Neural progenitor cell (in vitro differentiated cells): ENCODE measurements at places on chromosomes 3 and 15. TPM values are rescaled to one million over a fixed set of nuclear protein-coding genes. Genes with fewer than 3 reads are reported as not detected.
A peak's percentile ranks its signal among the peaks of the same experiment; 100 is the strongest.

The CPNE9 gene
- 0.43 TPM in 1 of 2 replicates, not detected in the other for total RNA-seq

The MUC20 gene
- 0.17 TPM in 1 of 2 replicates, not detected in the other for total RNA-seq

GRCh38 chr3:121481106-121481880 is 64.5 kb downstream of the POLQ start:
- H3K4me3 ChIP-seq: no peak overlapping the region
- no peak for DNase-seq
- no peak overlapping the region for H3K27ac ChIP-seq
- H3K4me1 ChIP-seq: no peaks in the 10 kb centered on the region

DNA sequence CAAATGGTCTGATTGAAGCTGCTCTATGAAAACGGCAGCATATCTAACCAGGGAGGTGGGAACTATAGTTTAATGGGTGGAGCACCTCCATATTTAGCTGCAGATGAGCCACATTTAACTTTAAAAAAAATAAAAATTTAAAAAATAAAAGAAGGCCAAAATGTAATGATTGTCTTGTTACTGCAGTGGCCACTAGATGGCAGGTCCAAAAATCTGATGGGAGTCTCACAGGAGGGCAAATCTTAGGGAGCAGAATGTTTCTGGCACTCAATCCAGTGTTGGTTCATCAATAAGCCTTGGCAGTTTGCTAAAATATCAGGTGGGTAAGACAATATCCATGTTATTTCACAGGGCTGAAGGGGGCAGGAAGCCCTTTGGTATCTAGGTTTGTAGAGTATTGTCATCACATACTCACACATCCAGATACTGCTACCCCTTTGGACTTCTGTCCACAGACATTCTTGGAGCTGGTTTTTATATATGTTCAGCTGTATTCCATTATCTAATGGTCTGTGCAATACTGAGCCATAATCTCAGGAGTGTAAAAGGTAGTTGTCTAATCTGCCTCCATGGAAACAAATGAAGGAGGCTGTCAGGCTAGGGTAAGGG is 233.3 kb downstream of the TIGIT start:
- no peak overlapping the region for H3K27ac ChIP-seq
- H3K27me3 ChIP-seq: no peaks in the 10 kb centered on the region
- H3K4me1 ChIP-seq: no peaks in the 10 kb centered on the region
- peak; percentile 28 for DNase-seq
- no peak overlapping the region for H3K4me3 ChIP-seq

GRCh38 chr15:32674681-32675080 is 33.2 kb downstream of the SCG5 start:
- no peaks in the 10 kb centered on the region for H3K27me3 ChIP-seq
- H3K27ac ChIP-seq: no peak overlapping the region
- no peaks in the 10 kb centered on the region for H3K36me3 ChIP-seq
- no peak for DNase-seq
- peaks cover 18% of the 10 kb centered on the region for H3K4me1 ChIP-seq

GRCh38 chr15:29759596-29759995 is 62.7 kb downstream of the TJP1 start:
- H3K4me1 ChIP-seq: no peaks in the 10 kb centered on the region
- DNase-seq: no peak
- H3K36me3 ChIP-seq: peaks cover 25% of the 10 kb centered on the region
- H3K4me3 ChIP-seq: no peak overlapping the region

DNA sequence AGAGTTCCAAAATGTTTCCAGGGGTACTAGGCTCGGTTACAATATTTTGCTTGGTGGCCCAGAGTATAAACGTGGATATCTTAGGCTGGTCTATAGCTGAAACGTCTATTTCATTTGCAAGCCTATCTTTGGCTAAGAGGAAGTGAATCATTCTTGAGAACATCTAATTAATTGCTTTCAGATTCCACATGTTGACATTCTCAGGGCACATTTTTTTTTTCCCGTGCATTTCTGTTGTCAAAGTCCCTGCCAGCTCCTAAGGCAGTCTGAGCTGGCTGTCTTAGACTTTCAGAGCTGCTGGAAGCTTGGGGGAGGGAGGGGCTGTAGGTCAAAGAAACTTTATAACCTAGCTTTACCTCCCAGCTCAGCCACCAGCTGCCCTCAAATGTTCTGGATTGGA is 23.2 kb upstream of the LAMP3 start:
- DNase-seq: no peak
- no peak overlapping the region for H3K27ac ChIP-seq
- H3K4me3 ChIP-seq: no peak overlapping the region
- H3K27me3 ChIP-seq: no peaks in the 10 kb centered on the region
- no peaks in the 10 kb centered on the region for H3K4me1 ChIP-seq
